RKO (cell line): ENCODE measurements at places on chromosomes 11 and 22.
A peak's percentile ranks its signal among the peaks of the same experiment; 100 is the strongest.

GRCh38 chr22:44578110-44578457 is 80.1 kb upstream of the RTL6 start:
- no peak for DNase-seq

- no peak for DNase-seq
Observed at GRCh38 chr11:60184824-60185511, 2.1 kb upstream of the MS4A6A start.

DNA sequence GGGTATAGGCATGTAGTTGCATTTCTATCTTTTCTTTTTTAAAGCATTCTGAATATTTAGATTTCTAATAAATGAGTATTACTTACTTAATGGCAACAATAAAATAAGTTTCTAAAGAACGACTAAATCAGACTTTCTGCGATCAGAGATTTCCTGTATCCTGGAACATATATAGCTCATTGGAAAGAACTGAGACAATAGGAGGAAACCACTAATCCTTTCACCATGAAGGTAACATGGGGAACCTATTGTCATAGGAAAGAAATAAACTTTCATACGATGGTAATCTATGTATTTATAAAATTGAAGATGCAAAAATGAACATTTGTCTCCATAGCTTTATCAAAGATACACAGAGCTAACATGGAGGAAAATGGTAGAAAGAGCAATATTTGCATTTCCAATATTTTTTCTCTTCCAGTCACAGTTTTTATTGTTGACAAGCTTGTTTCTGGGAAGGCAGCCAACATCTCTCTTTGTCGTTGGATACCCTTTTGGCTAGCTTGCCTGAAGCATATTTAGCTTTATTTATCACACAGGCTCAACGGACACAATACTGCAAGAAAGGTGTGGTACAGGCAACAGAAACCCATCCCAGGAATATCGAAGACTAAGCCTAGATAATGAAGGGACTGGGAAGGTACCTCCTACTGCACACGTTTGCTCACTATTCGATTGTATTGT is 293.3 kb upstream of the MPPED2 start:
- no peak for DNase-seq

- peak; percentile 5 for DNase-seq
Observed at GRCh38 chr11:26971961-26972360, 22.0 kb upstream of the FIBIN start.

DNA sequence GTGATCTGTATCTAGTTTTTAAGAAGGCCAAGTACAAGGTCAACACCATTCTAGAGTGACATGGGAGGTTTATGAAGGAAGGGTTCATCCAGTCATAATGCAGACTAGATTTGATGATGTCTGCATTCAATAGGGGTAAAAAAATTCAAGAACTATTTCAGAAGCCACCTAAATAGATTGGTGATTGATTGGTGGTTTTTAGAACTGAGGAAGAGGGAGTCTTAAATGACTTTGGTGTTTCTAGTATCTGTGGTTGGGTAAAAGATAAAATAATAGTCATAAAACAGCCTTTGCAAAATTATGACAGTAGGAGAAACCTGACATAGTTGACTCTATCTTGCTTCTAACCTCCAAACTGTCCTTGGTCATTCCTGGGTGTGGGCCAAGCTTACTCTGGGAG is 114.1 kb downstream of the OPCML start:
- no peak for DNase-seq

DNA sequence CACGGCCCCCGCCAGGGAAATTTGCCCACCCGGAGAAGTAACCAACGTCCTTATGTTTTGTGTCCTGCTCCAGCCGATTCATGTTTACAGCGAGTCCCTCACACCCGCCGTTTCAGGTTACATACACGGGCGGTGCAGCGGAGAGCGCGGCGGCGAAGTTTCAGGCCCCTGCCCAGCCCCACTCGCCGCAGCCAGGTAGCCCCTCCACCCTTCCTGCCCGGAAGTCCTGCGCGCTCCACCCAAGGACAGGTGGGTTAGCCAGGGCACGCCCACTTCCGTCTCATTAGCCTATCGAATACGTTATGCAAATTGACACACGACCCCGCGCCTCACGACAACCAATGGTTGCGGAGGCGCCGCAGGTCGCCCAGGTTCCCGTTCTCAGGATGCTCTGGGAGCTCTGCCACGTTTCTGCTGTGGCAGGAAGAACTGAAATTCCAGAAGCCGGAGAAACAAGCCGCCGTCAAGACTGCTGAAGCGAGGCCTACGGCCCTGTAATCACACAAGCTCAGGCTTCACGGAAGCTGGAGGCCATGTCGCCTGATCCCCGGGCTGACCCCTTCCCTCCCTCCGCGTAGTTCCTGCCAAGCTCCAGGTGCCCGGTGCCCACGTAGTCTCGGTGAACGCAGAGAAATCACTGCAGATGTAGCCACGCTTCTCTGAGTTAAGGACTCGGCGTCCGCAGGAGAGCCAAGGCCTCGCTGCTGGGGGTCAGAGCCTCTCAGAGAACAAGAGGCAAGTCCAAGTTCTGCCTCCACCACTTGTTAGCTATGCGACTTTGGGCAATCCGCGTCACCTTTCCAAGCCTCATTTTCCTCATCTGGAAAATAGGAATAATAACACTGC is 22.4 kb upstream of the MYH9 start:
- no peak for DNase-seq

GRCh38 chr11:129657866-129658525 is 157.7 kb upstream of the TMEM45B start:
- DNase-seq = no peak

- no peak for DNase-seq
Observed at GRCh38 chr11:95566211-95566610, 223.4 kb downstream of the FAM76B start.

DNA sequence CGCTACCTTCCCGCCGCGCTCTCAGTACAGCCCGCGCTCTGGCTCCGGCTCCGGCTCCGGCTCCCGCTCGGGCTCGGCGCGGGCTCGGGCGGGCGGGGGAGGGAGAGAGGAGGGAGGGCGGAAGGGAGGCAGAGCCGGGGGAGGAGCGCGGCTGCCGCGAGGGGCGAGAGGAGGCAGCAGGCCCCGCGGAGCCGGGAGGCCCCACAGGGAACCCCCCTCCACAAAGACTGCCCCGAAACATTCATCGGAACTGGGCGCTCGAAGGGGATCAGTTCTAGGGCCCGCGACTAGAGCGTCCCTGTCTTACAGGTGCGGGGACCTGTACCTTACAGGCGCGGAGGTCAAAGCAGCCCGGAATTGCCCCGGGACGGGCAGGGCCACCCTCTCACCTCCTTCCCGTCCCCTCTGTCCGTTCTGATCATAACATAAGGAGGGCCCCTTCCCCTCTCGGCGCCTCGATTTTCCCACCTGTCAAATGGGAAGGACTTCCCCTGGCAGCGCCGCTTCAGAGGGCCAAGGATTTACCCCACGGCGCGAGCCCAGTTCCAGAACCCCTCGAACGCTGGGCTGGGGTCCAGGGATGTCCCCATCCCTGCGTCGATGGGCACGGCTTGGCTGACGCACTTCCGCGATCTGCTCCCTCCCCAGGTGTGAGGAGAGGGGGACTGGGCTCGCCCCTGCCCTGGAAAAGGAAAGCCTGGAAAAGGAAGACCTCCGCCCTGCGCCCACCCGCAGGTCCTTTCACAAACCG is at the start of gene SHISA8:
Gene SHISA8 (minus strand): TSS at position 40 of the 751 bp plus-strand sequence. CDS start 407 bp downstream, outside the sequence.
- DNase-seq = no peak

DNA sequence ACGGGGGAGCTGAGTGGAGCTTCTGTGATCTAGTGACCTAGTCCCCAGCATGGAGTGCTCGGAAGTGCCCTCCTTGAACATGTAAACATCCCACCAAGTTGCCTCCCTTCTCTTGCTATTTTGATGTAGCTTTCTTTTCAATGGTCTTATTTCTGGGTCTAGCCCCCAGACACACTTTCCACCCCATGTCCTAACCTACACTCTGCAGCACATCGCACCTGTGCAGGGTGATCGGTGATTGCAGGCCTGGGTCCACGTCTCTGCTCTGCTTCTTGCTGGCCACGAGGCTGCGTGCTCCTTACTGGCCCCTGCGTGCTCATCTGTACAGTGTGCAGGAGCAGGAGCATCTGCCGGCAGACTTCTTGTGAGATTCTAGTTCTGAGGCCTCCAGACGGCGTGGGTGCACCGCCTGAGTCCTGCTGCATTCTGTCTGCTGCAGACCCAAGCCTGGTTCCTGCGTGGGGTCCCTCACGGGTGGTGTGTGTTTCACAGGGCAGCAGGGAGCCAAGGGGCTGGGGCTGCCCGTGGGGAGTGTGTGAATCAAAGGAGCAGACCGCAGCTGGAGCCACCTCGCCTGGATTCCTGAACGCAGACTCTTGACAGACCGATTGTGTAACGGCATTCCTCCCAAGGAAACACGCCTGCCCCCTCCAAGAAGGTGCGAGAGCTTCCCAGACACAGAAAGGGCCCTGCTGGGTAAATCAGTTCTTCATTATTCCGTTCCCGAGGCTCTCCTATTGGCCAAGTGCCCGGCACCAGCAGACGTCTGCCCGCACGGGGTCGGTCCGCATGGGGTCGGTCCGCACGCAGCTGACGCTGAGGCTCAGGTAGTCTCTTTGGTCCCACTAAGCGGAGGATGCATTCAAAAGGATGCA is 44.4 kb upstream of the MYEOV start:
- no peak for DNase-seq

- no peak for DNase-seq
Observed at GRCh38 chr11:12518606-12519385, 141.4 kb downstream of the PARVA start.

DNA sequence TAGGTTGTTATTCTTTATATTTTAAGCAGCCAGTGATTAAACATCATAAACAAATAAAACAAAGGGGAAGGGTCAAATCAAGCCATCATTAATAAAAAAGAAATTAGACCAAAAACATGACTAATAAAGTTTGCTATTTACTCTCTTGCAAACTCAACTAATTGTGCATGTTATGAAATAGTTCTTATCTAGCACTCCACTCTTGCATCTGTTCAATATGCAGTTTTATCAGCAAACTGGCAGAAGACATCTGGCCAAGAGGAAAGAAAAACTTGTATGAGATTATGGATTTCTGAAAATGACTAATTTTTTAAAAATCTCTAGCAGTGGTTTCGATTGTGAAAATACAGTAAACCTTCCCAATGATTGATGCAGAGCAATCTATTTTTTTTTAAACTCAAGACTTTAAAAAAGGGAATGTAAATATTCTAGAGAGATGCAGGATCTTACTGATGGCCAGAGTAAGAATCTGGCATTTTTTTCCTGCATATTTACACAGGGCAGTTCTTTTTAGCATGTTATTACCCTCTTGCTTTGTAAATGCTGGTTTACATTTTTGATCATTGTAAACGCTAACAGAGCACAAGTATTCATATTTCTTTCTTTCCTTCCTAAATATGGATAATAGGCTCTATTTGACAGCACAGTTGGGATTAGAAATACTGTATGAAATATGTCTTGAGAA is 83.3 kb downstream of the GRIA4 start:
- no peak for DNase-seq

- DNase-seq = no peak
Observed at GRCh38 chr11:8814209-8814922, 96.6 kb upstream of the AKIP1 start.

DNA sequence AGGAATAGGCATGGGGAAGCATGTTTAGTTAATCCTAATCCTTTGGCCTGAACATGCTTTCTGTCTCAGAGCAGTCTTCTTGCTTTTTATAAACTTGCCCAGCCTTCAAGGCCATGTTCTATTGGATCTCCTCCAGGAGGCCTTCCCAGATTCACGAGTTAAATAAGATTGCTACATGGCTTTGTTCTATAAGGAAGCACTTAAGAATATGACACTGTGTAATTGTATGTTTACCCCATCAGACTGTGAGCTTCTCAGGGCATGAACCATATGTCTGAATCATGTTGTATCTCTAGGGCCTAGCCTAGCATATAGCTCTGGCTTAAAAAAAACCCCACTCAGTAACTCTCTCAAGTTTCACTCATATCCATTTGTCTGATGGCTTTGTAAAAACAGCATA is 26.4 kb upstream of the UCP3 start:
- DNase-seq = no peak

DNA sequence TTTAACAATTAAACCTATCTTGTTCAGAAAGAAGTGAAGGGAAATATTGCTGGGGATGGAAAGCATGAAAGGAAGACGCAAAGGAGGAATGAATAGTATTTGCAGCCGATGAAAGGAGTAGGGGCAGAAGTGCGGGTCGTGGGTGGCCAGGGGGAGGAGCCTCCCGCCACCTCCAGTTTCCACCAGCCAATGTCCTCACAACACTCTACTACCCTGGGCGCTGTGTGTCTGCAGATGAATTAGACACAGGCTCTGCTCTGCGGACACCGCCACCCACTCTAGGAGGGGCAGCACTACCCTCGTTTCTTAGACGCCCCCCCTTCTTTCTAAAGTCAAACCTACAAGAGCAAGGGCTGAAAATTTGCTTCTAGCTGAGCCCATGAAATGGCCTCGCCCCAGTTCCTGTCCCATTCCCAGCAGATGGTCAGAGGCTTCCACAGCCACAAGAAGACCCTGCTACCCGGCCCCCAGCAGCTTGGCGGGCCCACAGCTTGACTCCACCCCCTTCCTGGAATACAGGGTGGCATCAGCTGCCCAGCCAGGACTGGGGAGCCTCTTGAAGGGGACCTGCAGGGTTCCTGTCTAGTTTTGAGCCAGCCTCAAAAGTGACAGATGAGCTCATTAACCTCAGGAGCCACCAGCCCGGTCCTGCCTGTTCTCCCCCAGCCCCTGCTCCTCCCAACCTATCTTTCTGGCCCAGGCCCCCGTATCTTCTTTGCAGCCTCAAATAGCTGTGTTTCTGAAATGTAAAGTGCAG is 268.1 kb downstream of the BUD13 start:
- no peak for DNase-seq

GRCh38 chr11:132639986-132640385 is 892.3 kb downstream of the OPCML start:
- no peak for DNase-seq

DNA sequence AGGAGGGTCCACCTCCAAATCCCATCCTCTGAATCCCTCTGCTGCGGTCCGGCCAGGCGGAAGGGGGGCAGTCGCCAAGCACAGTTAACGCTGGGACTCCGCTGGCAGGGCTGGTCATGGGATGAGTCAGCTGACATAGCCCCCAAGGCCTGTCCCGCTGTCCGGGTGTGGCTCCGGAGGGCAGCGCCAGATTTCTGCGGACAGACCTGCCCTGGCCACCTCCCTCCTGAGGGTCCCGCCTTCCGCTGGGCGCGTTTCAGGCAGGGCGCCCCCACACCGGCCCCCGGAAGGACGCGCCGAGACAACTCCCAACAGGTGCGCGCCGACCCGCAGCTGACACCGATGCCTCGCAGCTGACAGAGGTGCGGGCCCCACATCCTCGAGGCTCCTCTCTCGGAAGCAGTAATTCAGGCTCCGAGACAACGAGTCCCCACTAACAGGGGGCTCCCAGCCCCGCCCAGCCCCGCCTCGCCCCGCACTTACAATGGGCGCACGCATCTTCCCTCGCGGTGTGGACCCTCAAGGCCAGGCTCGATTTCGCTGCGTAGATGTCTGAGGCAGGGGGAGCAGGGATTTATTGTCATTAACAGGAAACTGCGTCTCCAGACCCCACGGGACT is 607 bp downstream of the PLAAT3 start:
- peak; percentile 79 for DNase-seq
